ENCODE measurements at places on chromosomes 11 and 22. TPM values are rescaled to one million over a fixed set of nuclear protein-coding genes. Genes with fewer than 3 reads are reported as not detected.

DPAGT1 gene
- total RNA-seq: 9.7 TPM

DNA sequence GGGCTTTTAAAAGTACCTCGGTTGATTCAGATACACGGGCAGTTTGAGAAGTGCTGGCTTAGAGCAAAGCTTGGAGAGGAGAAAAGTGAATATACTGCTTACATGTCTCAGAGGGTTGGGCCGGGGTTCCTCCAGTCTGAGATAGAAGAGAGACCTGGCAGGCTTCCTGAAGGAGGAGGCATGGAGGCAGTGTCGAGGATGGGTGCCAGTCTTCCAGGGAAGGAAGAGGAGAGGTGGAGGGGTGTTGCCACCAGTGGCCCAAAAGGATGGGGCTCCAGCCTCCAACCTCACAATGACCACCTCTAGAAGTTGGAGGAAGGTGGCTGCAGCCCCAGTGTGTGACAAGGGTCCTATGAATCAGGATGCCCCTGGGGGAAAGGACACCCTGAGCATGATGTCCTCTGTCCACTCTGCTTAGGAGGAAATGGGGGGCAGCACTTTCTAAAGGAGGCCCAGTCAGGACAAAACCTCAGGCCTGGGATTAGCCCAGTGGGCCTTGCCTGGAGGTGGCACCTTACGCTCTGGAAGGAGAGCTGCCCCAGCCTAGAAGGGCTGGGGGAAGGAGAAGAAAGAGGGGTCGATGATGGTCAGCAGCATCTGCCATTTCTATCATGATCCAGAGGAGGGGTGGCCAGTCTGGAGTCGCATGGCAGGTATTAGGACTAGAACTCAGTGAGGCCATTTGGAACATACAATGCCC lies 65.2 kb downstream of the CD82 start:
- no peak for DNase-seq
- H3K27ac ChIP-seq: no peak overlapping the region
- H3K4me3 ChIP-seq: no peak overlapping the region
- H3K36me3 ChIP-seq: no peaks in the 10 kb centered on the region
- peaks cover 21% of the 10 kb centered on the region for H3K27me3 ChIP-seq
- H3K4me1 ChIP-seq: peaks cover 9% of the 10 kb centered on the region

GRCh38 chr11:90465553-90465952 lies 242.7 kb upstream of the CHORDC1 start:
- H3K36me3 ChIP-seq: no peaks in the 10 kb centered on the region
- H3K4me3 ChIP-seq: no peak overlapping the region
- H3K27me3 ChIP-seq: no peaks in the 10 kb centered on the region
- no peak overlapping the region for H3K27ac ChIP-seq

GRCh38 chr11:72831521-72832300 lies 17.5 kb downstream of the ATG16L2 start:
- DNase-seq: peak; percentile 62
- no peak overlapping the region for H3K27ac ChIP-seq
- no peaks in the 10 kb centered on the region for H3K27me3 ChIP-seq
- H3K4me3 ChIP-seq: no peak overlapping the region

DNA sequence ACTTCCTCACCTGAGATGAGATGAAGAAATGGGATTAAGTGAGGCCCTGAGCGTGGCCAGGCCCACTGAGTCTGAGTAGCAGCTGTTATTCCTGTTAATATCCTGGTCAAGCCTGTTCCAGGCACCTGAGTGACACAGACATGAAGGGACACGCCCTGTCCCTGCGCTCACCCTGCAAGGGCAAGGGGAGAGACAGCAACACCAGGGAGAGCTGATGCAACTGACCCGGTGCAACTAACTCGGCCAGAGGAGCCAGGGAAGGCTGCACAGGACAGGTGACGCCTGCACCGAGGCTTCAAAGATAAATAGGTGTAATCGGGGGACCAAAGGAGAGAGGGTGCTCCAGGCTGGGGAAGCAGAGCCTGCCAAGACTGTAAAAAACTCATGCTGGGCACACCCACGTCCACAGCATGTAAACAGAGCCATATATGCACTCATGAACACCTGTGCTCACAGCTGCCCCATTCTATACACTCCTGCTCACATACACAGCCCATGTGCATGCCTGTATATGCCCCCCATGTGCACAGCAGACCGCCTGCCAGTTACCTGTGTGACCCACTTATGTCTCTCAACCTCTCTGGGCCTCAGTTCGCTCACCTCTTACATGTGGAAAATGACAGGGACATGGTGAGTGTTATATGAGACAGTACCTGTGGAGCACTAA lies 22.8 kb upstream of the GCAT start:
- H3K27me3 ChIP-seq: no peaks in the 10 kb centered on the region
- peaks cover 24% of the 10 kb centered on the region for H3K4me1 ChIP-seq
- no peak overlapping the region for H3K4me3 ChIP-seq
- no peak for DNase-seq
- H3K36me3 ChIP-seq: no peaks in the 10 kb centered on the region
- no peak overlapping the region for H3K27ac ChIP-seq

MFRP gene
- total RNA-seq: not detected

- no peaks in the 10 kb centered on the region for H3K36me3 ChIP-seq
- no peaks in the 10 kb centered on the region for H3K27me3 ChIP-seq
- no peak for DNase-seq
These were observed 20.1 kb upstream of the NCAM1 start for GRCh38 chr11:112941104-112941503.

LDHAL6A gene
- total RNA-seq: not detected

DNA sequence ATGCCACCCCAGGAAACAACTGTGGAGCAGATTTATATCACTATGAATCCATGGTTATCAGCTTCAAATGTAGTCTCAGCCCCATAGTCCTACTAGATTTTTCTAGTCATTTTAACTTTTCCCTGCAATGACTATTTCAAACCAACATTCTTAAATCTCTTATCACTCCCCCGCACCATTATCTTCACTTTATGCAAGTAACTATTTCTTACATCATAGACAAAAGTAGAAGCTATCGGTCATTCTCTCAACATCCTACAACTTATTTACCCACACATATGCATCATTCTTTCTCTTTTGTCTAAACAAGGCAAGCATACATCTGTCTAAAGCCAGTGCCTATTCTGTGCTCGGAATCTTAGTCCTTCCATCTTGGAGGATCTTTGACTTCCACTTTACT lies 4.4 kb downstream of the TIMM10B start:
- H3K27me3 ChIP-seq: no peaks in the 10 kb centered on the region
- H3K27ac ChIP-seq: no peak overlapping the region
- peaks cover 36% of the 10 kb centered on the region for H3K36me3 ChIP-seq
- H3K4me1 ChIP-seq: peaks cover 7% of the 10 kb centered on the region
- H3K4me3 ChIP-seq: no peak overlapping the region
- no peak for DNase-seq

DNA sequence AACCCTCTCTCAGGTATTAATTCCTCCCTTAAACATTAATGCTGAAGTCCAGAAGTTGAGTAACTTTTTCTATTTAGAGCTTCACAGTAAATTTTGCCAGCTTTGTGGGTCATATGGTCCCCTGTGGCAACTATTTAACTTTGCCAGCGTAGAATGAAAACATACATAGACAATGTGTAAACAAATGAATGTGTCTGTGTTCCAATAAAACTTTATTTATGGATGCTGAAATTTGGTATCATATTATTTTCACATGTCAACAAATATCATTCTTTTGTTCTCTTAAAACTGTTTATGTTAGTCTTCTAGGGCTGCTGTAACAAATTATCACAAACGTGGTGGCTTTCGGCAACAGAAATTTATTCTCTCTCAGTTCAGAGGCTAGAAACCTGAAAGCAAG lies 85.1 kb downstream of the TMEM135 start:
- H3K36me3 ChIP-seq: no peaks in the 10 kb centered on the region
- no peak overlapping the region for H3K27ac ChIP-seq
- no peak for DNase-seq

ZNRF3 gene
- total RNA-seq: 6.0 TPM

OR10G7 gene
- total RNA-seq: not detected

- no peaks in the 10 kb centered on the region for H3K36me3 ChIP-seq
- H3K4me1 ChIP-seq: no peaks in the 10 kb centered on the region
- H3K27ac ChIP-seq: no peak overlapping the region
- DNase-seq: no peak
- no peak overlapping the region for H3K4me3 ChIP-seq
These were observed 147.0 kb upstream of the API5 start for GRCh38 chr11:43164831-43165230.

OR56A1 gene
- total RNA-seq: not detected

- no peaks in the 10 kb centered on the region for H3K36me3 ChIP-seq
- no peaks in the 10 kb centered on the region for H3K4me1 ChIP-seq
- peaks cover 87% of the 10 kb centered on the region for H3K27me3 ChIP-seq
- H3K27ac ChIP-seq: no peak overlapping the region
- no peak overlapping the region for H3K4me3 ChIP-seq
These were observed 35.2 kb upstream of the FADD start for GRCh38 chr11:70167723-70168404.

GRCh38 chr11:2836315-2837095 lies 49.1 kb downstream of the CDKN1C start:
- 0 out of 2 replicates have a peak, but pooled peaks cover 3% of the 10 kb centered on the region for H3K27me3 ChIP-seq
- no peaks in the 10 kb centered on the region for H3K4me1 ChIP-seq
- H3K36me3 ChIP-seq: no peaks in the 10 kb centered on the region
- DNase-seq: no peak
- no peak overlapping the region for H3K27ac ChIP-seq

GRCh38 chr22:38569181-38569971 lies 607 bp downstream of the DMC1 start:
- H3K36me3 ChIP-seq: no peaks in the 10 kb centered on the region
- H3K4me1 ChIP-seq: peaks cover 13% of the 10 kb centered on the region
- no peaks in the 10 kb centered on the region for H3K27me3 ChIP-seq
- no peak for DNase-seq
- no peak overlapping the region for H3K27ac ChIP-seq
- H3K4me3 ChIP-seq: no peak overlapping the region

DNA sequence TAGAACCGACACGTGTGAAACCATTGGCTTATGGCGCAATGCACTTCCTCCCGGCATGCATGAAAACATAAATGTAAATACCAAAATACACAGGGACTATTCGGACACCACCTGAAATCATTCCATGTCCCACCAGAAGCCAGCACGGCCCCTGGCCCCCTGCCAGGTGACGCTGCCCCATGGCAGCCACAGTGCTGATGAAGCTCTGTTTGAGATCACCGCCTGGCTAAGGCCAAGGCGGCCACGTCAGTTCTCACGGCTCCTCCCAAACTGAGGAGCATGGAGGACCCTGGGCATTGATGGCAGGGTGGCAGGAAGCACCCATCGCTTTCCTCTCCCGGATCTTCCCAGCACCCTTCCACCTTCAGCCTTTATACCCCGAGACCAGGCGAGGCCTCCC lies 89.5 kb downstream of the CDKN1C start:
- no peaks in the 10 kb centered on the region for H3K36me3 ChIP-seq
- peaks cover 46% of the 10 kb centered on the region for H3K27me3 ChIP-seq
- H3K4me1 ChIP-seq: no peaks in the 10 kb centered on the region
- no peak for DNase-seq
- H3K4me3 ChIP-seq: no peak overlapping the region
